ENCODE measurements at places on chromosomes 4 and X. TPM values are rescaled to one million over a fixed set of nuclear protein-coding genes. Genes with fewer than 3 reads are reported as not detected.

DNA sequence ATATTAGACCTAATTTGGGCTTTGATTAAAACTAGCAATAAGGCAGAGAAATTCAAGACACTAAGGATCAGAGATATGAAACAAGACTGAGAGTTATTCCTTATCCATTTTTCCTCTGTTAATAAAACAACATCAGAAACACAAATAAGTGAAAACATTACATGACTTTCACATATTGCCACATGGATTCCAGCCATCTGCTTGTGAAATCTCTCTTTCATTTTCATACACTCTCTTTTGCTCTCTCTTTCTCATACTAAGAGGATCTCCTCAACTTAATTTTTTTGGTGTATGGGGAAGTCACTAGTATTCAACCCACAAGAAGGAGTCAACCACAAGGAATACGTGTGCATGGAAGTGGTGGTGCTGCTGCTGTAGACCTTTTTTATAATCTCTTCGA lies 183.0 kb downstream of the LDB2 start:
- no peak for DNase-seq

- DNase-seq = no peak
Measured at GRCh38 chr4:55303760-55304165, 42.3 kb upstream of the SRD5A3 start.

The PAGE5 gene
- not detected for polyA plus RNA-seq

DNA sequence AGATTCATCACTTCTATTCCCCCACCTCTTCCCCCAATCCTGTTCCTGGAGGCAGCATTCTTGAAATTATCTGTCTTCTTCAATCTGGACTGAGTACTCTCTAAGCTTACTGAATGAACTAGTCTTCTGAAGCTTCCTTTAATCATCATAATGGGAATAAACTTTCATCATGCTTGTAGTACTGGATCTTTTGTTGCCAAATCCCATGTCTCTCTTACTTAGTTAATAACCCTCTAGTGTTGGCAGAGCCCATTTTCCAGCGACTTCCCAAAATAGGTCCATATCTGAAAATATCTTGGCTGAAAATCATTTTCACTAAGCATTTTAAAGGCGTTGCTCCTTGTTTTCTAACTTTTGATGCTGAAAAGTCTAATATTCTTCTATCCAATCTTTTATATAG lies 39.6 kb downstream of the RPS6KA3 start:
- no peak for DNase-seq

The XAGE1A gene
- not detected for polyA plus RNA-seq

The SUPT20HL1 gene
- 0.09 TPM for polyA plus RNA-seq

DNA sequence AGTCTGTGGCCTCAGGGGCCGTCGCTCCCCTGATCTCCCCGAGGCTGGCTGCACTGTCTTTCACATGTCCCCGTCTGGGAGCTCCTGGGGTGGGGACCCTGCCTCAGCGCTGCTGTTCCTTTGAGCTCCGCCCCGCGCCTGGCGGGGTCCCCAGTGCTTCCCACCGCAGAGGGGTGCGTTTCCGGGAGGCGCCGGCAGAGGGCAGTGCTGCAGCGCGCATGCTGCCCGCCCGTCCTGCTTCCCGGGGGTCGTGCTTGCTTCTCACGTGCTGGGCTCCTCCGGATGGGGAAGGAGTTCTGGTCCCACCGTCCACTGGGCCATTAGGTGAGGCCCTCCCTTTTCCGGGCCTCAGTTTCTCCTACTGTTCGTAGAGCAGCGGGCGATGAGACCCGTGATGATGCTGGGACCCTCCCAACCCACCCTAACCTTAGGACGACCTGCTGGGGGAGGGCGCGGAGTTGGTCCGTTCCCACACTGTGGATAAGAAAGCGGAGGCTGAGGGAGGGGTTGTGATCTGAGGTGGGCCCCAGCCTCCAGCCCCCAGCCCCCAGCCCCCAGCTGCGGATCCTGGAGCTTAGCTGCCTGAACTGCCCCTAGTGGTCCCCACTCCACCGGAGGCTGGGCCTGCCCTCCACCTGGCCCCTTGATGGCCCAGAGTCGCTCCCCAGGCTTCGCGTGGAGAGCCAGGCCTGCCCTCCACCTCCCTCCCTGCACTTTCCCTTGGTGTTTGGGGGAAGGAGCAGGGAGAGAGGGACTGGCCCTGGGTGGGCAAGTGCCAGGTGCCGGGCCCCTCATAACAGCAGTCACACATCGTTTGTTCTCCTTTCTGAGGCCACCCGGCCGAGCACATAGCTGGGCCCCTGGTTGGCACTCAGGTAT lies 15.3 kb downstream of the CPZ start:
- no peak for DNase-seq

DNA sequence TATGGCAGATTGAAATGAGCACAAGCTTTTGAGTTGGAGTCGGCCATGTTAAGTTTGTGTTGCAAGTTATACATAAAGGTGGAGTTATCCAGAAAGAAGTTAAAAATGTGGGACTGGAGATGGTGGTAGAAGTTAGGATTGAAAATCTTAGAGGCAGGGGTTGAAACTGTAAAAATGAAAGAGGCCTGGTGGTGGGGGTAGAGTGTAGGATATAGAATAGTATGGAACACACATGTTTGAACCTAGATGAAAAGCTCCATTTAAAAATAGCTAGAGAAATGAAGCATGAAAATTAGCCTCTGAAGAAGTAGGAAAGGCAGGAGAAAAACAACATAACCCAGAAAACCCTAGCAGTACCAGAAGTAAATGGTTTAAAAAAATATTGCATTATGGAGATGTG lies 131.8 kb upstream of the ENPEP start:
- DNase-seq = no peak

The ENPEP gene
- 25.4 TPM for polyA plus RNA-seq

DNA sequence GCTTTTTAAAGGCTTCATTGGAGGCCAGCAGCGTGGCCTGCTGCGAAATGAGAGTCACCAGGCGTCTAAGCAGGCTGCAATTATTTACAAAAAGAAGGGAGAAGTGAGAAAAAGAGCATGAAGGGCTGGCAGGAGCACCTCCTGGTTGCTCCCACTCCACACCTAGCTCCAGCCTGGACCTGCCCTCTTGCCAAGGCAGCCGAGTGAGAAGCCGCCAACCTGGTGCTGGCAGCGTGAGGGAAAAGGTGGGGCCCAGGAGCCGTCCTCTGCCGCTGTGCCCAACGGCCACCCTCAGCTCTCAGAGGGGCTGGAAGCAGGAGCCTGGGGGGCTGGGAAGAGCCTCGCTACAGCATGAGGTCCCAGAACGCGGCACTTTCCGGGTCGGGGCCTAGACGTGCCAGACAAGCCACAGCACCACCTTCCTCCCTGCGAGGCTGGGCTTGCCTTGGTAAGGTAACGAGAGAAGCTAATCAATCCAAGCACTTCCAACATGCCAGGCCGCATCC lies 16.3 kb downstream of the SLC6A8 start:
- DNase-seq = no peak

- DNase-seq = peak; percentile 75
Measured at GRCh38 chr4:108991551-108992328, 228.9 kb upstream of the ETNPPL start.

The TMPRSS11A gene
- not detected for polyA plus RNA-seq

The UBA6 gene
- 50.4 TPM for polyA plus RNA-seq

DNA sequence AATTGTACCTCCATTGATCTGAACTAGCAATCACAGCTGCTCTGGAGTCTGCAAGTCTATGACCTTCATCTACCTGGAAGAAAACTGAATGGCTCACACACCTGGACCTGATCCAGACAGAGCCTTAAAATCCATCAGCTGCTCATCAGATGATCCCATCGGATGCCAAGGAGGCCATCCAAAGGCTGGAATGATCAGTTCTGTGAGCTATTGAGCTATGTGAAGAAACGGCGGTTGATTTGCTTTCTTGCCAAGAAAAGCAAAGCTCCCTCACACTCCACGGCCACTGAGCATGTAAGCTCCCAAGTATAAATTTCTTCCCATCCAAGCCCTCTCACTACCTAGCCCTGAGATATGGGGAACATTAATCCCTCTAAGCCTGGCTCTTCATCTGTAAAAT lies 63.1 kb downstream of the RELL1 start:
- peak; percentile 39 for DNase-seq

DNA sequence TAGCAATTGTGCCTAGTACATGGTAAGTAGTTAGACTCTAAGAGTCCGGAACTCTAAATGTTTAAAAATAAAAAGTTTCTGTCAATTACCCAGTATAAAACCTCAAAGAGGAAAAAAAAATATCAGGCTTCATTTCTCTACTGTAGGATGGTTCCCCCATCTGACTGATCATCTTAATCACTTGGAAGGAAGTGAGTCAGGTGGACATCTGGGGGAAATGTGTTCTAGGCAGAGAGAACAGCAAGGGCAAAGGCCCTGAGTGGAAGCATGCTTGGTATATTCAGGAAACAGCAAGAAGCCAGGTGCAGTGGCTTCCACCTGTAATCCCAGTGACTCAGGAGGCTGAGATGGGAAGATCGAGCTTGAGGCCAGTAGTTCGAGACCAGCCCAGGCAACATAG lies 2.9 kb upstream of the EIF1AX start:
- no peak for DNase-seq

The FAM47E gene
- 1.1 TPM for polyA plus RNA-seq

DNA sequence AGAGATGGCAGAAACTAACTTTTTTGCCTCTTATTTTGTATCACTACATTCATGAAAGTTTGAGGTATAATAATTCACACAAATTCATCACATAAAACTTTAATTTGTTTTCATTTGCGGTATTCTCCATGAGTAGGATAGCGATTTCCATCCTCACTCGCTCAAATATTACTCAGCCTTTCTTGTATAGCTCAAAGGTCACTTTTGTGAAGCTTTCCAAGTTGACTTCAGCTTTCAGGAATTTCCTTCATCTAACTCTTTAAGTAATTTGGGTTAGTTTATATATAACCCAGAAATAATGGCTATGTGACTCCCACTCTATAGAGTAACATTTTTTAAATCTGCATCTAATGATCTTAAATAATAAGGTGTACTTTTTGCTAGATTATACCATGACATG lies 314.4 kb downstream of the IL1RAPL1 start:
- no peak for DNase-seq

DNA sequence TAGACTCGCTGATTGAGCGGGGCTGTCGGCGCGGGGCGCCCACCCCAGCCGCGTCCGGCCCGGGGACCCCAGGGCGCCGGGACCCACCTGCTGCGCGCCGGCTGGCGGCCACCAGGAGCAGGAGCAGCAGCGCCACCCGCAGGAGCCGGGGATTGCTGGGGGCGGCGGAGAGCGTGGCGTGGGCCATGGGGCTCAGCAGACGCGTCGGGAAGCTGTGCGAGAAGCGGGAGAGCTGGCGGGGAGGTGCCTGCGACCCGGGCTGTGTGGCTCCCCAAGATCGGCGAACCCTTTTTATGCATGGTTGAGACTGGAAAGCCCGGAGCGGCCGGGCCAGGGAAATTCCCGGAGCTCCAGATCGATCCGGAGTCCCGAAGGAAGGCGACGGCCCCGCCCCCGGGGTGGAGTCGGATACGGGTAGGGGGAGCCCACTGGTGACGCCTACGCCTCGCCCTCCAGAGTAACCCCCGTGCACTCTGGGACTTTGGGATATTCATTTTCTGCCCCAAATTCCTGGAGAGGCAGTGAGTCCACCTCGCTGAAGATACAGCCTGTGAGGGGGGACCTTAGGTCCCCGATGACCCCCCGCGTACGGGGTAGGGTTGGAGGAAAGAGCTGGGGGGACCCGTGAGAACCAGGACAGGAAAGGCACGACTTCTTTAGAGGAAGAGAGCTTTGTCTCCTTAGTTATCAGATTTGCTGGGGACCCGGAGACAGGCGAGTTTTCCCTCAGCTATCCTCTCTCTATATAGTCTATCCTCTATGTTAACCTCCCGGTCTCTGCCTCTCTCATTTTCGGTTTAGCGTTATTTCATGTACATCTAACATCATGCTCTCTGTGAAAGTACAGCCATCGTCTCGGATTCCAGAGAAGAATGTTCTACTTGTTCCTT lies at the start of gene CXCL3:
Gene CXCL3 (minus strand): TSS at position 265 of the 890 bp plus-strand sequence. CDS start 78 bp downstream, at position 187.
- peak; percentile 43 for DNase-seq

- DNase-seq = peak; percentile 16
Measured at GRCh38 chrX:18353931-18354368, 538 bp downstream of the SCML2 start.

- DNase-seq = no peak
Measured at GRCh38 chrX:134981910-134982309, 8.9 kb upstream of the SMIM10 start.

The PKD2 gene
- 33.7 TPM for polyA plus RNA-seq

The GNL3L gene
- 18.9 TPM for polyA plus RNA-seq

GRCh38 chr4:73575660-73576059 lies 44.6 kb downstream of the RASSF6 start:
- no peak for DNase-seq

The PTTG2 gene
- polyA plus RNA-seq = not detected

DNA sequence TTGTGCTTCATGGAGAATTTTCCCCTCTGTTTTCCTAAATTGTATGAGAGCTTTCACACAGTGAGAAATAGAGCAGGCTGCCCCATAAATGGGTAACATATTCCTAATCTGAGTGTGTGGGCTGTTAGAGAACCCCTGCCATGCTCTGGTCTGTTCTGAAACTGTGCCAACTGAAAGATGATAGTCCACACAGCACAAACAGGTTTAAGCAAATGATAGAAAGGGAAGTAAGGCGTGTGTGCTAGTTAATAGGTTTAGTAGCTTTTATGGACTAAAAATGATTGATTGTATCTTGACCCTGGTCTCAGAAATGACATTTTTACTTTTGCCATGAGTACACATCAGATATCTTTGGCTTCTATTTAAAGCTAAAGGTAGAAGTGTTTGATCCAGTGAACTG lies 106.2 kb downstream of the PRRG1 start:
- DNase-seq = no peak

The REELD1 gene
- not detected for polyA plus RNA-seq

- no peak for DNase-seq
Measured at GRCh38 chrX:122464341-122464740, 719.7 kb upstream of the GRIA3 start.

DNA sequence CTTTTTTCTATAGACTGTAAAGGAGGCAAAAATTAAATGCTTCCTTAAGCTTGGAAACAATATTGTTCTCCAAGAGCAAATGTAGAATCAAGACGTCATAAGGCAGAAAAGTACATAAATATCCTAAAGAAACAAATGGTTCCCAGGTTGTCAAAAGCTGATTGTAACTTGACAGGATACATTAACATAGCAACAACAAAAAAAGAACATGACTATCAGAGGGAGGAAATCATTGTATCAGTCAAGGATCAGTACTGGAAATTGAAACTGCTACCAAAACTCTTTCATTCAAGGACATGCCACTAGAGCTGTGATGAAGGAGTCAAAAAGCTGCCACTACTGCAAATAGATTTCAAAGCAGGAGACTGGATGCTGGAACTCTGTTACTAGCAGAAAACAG lies 168.3 kb downstream of the BTC start:
- no peak for DNase-seq

DNA sequence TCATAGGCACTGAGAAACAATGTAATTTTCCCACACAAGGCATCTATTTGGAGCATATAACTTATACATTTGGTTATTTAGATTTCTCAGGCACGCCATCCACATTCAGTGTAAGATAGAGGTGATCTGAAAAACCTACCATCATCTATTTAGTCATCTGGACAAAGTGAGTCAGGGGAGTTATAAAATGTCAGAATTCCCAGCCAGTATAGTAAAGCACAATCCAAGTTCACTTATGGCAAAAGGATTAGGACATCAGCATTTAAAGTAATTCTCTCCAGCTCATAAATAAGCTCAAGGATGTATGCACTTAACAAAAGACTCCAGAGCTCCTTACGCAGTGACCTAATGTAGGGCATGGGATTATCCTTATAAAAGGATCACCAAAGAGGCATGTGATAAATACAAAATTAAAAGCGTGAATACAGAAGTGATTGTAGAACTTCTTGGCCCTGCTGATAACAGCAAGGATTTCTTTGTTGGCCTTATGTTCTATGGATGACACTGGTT lies 65.3 kb upstream of the DCLK2 start:
- no peak for DNase-seq

The CXorf58 gene
- polyA plus RNA-seq = not detected

Measured in muscle of back (tissue), 13 donors.